ENCODE measurements at places on chromosomes 7 and 10. TPM values are rescaled to one million over a fixed set of nuclear protein-coding genes. Genes with fewer than 3 reads are reported as not detected.

SLF2 gene
- 29.6 TPM for total RNA-seq

DNA sequence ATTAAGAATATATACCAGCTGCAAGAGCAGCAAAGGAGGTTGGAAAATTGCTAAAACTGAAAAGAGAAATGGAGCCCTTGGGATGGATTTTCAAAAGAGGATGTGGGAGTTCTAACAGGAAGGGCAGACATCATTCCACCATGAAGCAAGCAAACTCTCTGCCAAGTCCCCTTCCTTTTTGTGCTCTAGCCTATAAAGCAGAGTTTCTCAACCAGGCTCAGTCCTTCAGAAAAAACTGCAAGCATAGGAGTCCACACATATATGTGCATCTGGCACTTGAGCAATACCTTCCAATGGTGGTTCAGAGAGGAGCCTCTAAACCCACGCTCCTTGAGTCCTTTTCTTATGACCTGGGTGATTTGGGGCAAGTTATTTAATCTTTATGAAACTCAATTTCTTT lies 98.6 kb upstream of the MKX start:
- no peak for DNase-seq

DNA sequence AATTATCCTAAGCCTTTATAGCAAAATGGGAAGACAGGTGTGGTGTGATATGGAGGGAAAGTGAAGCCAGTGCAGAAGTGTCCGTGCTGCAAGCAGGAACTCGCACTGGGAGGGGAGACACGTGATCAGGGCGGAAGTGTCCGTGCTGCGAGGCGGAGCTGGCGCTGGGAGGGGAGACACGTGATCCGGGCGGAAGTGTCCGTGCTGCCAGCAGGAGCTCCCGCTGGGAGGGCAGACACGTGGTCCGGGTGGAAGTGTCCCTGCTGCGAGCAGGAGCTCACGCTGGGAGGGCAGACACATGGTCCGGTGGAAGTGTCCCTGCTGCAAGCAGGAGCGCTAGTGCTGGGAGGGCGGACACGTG lies 40.5 kb upstream of the PRKAR1B start:
- peak; percentile 81 for DNase-seq

MMRN2 gene
- 65.9 TPM for total RNA-seq

PRKAR2B gene
- total RNA-seq: 6.9 TPM

GRCh38 chr10:42859256-42859655 lies 76.7 kb downstream of the BMS1 start:
- no peak for DNase-seq

GRCh38 chr7:119959811-119960210 lies 313.2 kb upstream of the KCND2 start:
- DNase-seq: no peak

PRKRIP1 gene
- total RNA-seq: 25.9 TPM

DNA sequence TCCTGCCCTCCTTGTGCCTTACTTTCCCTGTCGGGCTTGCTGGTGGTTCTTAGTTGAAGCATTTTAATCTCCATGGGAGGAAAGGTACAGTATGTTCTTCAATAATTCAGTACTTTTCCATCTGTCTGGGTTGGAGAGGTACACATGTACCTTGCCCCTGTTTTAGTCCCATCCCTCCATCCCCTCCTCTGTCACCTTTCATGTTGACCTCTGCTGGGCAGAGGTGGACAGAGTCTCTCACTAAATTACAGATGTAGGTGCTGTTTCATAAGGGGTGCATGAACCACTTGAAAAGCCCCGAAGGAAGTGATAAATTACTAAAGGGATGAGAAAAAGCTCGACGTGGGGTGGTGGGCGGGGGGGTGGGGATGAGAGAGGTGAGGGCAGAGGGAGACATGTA lies 5.4 kb downstream of the AGFG2 start:
- DNase-seq: no peak

DNA sequence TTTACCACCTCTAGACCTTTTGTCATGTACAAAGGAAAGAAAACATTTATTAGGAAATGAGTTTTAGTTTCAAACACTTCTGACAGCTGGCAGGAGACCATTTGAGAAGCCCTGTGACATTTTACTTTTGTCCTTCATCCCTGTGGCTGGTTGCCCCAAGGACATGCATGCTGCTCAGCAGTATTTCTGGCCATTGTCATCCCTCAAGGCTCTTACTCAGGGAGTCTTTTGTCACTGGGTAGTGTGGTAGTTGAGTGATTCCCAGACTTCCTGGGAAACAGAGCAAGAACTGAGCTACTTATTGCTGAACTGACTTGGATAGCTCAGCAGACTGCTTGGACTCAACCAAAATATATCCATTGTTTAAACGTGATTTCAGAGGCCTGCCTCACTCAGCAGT lies 142.8 kb downstream of the LRRC4 start:
- DNase-seq: no peak

DNA sequence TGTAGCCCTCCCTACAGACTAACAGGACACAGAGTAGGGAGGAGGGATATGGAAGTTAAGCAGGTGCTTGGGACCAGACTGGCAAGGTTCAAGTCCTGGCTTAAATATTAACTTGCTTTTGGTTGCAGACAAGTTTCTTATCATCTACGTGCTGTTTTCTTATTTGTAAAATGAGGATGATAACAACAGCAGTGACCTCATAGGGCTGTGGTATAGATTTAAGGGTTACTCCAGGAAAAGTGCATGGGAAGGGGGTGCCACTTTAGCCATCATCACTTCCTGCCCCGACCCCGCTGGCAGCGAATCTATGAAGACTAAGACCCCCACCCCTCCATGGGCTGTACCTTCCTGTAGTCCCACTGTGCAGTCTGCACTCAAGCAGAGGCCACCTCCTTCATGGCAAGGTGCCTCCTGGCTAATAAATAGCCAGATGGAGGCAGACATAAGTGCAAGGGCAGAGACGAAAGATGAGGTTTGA lies 250.2 kb downstream of the COBL start:
- DNase-seq: peak; percentile 23

RAMP3 gene
- 82.6 TPM for total RNA-seq

DNA sequence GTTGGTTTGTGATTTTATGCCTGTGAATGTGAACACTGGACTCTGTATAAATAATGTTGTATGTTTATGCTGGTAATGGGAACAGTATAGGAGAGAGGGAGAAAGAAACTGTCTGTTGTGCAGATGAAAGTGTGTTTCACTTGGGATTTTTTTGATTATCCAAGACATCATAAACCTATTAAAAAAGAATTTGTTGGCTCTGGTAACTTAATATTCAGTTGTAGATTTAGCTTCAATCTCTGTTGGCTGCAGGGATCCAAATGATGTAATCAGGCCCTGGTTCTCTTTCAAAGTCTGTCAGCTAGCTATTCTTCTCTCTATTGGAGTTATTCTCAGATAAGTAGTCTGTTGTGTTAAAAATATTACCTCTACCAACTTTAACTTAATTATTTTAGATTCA lies 168.8 kb upstream of the RHOBTB1 start:
- no peak for DNase-seq

GRCh38 chr10:112565434-112566053 lies 118.5 kb downstream of the VTI1A start:
- peak; percentile 88 for DNase-seq

DNA sequence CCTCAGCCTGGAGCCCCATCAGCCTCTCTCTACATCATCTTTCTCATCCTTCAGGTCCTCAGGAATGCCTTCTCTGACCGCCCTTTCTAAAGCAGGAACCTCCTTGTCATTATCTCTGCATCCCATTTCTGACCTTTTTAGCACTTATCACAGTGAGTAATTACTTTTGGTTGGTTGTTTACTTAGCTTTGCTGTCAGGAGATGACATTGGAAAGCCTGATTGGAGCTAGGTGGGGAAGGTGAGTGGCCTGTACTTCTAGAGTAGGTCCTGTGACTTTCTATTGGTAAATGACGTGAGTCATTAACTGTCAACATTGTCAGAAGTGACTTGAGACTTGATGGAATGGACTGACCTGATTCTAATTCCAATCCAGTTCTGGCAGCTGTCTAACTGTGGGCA lies 9.3 kb upstream of the SLC25A13 start:
- DNase-seq: no peak

DNA sequence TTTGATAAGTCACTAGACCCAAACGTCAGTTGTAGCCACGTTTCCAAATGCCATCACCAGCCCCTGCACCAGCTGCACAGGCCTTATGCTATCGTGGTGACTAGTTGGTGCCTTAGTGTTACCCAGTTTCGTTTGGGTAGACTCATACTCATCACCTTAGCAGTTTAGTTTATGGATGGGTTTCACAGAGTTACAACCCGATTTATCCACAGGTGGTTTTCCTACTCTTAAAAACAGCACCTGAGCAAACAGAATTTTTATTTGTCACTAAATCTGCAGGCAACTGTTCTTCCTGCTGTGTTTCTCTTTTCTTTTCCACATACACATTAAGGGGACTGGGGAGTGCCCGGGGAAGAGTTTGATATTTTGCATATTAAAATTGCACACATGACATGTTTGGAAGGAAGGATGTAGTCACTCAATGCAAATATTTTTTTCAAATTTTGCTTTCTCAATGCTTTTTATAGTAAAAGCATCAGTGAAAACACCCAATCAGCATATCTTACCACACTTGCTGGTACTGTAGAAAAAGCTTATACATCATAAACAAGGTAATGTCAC lies 41.6 kb downstream of the PDSS1 start:
- DNase-seq: no peak

- peak; percentile 86 for DNase-seq
These were observed 70.4 kb upstream of the APBB1IP start for GRCh38 chr10:26367771-26368170.

DNA sequence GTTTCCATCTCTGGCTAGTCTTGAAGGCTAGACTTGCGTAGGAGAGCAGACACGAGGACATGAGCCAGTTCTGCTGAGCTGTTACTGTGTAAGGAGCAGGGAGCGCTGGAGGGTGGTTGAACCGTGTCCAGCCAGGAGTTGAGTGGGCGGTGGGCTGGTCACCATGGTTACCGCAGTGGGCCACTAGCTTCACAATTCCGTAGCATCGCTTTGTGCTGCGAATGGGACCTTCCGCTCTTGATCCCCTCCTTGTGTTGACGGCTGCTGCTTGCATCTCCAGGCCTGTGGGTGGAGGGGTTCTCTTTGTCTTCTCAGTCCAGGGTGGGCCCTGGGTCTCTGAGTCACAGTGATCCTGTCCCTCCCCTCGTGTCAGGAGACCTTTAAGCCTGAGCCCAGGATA lies 49.4 kb upstream of the OCM start:
- DNase-seq: peak; percentile 95

C10orf53 gene
- not detected for total RNA-seq
